ENCODE measurements at places on chromosomes 6 and 20.
A peak's percentile ranks its signal among the peaks of the same experiment; 100 is the strongest.

DNA sequence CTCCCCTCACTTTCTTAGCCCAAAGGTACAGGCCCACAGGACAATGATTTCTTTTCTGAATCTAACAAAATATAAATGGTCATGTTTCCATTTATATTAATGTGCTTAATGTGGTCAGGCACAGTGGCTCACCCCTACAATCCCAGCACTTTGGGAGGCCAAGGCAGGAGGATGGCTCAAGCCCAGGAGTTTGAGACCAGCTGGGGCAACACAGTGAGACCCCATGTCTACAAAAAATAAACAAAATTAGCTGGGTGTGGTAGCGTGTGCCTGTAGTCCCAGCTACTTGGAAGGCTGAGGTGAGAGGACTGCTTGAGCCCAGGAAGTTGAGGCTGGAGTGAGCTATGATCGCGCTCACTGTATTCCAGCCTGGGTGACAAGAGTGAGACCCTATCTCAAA is 77.2 kb upstream of the TULP1 start:
- no peak for DNase-seq

- DNase-seq = no peak
These were observed 178.9 kb downstream of the SASH1 start for GRCh38 chr6:148521586-148521985.

DNA sequence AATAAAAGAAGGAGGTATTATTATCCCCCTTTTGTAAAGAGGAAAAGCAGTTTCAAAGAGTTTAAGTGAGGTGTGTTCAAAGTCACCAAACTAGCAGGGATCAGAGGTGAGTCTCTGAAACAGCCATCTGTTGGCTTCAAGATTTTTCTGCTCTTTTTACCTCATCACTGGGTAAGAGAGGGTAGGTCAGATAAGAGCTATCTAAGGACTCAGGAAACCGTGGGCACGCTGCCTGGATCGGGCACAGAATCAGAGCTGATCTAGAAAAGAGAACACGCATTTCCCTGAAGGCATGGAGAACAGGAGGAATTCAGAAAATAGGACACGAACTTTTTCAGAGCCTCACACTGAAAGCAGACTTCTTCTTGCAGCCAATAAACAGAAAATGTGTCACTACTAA is 65.8 kb upstream of the LY86 start:
- no peak for DNase-seq

DNA sequence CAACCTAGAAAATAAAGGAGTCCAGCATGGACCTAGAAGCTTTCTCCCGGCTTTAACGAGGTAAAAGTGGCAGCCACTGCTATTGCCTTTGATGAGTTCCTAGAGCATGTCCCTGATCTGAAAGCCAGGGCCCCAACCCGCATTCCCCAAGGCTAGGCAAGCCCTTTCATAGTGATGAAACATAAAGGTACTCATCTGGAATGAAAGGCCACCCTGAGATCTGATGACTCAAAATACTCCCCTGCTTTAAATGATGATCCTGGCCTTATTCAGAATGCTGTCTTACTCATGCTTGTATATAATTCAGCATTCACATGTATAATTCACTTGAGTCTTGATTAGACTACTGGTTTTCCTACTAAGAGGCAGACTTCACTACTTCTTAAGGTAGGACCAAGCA is 21.3 kb downstream of the TTPAL start:
- DNase-seq = no peak

- DNase-seq = no peak
These were observed 266.4 kb upstream of the PRDM1 start for GRCh38 chr6:105819745-105820144.

- no peak for DNase-seq
These were observed 96.5 kb upstream of the SCP2D1 start for GRCh38 chr20:18717062-18717461.

- no peak for DNase-seq
These were observed 663.6 kb downstream of the PHF3 start for GRCh38 chr6:64299176-64299575.

DNA sequence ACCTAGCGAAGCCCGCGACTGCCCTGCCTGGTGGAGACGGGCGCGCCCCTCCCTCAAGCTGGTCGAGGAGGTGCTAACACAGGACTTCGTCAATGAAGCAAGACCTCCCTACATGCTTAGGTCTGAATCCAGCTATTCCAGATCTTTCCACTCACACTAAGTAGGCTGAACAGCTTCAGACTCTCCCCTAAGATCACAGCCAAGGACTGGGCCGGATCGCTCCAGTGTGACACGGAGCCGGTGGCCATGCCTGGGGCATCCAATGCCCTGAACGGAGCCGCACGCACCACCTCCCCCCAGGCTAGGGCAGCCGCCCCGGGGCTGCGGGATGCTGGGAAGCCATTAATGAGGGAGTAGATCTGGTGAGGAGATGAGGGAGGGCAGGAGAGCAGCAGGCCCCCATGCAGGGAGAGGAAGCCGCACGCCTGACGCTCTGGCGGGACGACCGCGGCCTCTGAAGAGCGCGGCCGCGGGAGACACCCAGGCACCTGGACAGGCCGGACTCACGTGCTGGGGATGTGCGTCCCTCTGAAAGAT is 200.0 kb downstream of the WDR27 start:
- no peak for DNase-seq

GRCh38 chr20:58536289-58536688 is 21.1 kb upstream of the APCDD1L start:
- DNase-seq = no peak

DNA sequence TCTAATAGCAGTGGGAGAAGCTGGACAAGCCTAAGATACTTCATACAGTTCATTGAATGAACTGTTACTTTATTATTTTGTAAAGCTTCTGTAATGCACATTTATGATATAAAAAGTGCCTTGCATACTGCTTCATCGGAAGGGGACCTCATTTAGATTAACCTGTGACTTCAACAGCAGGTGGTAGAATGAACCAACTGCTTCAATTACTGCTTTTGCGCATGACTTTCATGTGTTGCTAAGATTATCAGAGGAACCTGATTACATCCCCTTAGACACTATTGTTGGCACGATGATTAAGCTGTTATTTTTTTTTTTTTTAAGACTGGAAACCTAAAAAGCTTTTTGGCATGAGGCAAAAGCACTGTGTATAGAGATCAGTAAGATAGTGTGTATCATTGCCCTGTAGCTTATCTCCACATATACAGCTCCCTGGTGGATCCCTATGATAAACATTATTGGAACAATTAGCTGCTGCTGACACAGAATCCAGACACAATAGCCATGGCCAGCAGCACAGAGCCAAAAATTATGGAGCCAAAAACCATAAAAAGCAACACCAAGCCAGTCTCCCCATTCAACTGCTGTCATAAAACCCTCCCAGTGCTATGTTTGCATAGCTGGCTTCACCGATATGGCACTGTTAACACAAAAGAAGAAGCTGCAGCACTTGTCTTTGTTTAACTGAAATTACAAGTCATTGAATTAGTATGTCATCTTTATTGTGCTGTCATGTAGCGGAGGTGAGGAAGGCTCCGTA is 731.6 kb upstream of the MMS22L start:
- DNase-seq = peak; percentile 97

- DNase-seq = no peak
These were observed 364.3 kb upstream of the HSF2 start for GRCh38 chr6:122035173-122035572.

DNA sequence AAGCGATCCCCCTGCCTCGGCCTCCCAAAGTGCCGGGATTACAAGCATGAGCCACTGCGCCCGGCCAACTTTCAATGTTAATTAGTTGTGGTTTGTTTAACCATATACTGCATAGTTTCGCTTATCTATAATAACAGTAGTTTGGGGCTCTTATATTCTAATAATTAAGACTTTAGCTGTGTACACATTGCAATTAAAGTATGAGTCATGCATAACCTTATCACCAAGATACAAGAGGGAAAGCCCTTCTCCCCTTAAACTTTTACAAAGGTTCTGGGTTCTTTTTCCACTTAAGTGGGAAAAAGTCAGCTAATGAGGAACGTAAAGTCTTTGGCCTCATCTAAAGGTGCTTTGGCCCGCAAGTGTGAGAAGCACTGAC is 3.2 kb upstream of the MCCD1 start:
- DNase-seq = no peak

DNA sequence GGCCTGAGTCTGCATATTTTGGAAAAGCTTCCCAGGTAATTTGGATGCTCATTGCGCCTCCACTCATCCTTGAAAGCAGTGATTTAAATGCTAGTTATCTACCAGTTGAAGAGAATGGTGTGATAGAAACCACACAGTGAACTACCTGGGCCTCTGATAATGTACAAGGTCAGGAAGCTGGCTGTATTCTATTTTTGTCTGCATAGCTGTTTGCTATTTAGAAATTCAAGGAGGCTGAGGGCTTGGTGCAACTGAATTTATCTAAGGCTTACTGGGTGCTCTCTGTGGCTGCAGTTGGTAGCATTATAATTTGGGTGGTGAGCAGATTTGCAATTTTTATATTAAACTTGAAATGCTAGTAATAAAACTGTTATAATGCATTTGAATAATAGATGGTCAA is 245.6 kb downstream of the KIF16B start:
- no peak for DNase-seq

DNA sequence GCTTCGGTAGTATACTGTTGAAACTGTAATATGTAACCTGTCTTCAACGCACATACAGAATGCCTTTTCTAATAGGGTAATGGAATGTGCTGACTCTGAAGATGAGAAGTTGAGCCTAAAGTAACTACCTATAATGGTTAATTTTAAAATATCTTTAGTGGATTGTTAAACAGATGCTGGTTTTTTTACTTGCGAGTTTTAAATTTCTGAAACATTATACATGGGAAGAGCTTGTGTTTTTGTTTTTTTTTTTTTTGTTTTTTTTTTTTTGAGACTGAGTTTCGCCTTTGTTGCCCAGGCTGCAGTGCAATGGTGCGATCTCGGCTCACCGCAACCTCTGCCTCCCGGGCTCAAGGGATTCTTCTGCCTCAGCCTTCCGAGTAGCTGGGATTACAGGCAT is 166.9 kb downstream of the JARID2 start:
- DNase-seq = no peak

DNA sequence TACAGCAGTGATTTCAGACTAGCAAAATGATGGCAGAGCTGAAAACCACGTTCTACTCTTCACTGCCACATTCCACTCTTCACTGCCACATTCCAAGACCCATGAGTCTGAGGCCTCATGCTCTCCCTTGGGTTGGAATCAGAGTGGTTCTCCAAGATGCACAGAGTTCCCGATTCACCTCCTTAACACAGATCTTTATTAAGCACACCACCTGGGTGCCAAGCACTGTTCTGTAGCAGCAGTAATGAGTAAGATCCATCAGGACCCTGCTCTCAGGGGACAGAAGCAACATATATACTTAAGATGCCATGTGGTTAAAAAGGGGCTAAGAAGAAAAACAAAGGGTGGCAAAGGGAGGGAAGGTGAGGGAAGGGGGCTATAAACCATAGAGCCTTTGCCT is 26.9 kb downstream of the TSHZ2 start:
- DNase-seq = no peak

GRCh38 chr20:32271620-32272019 is 5.8 kb upstream of the KIF3B start:
- DNase-seq = no peak

DNA sequence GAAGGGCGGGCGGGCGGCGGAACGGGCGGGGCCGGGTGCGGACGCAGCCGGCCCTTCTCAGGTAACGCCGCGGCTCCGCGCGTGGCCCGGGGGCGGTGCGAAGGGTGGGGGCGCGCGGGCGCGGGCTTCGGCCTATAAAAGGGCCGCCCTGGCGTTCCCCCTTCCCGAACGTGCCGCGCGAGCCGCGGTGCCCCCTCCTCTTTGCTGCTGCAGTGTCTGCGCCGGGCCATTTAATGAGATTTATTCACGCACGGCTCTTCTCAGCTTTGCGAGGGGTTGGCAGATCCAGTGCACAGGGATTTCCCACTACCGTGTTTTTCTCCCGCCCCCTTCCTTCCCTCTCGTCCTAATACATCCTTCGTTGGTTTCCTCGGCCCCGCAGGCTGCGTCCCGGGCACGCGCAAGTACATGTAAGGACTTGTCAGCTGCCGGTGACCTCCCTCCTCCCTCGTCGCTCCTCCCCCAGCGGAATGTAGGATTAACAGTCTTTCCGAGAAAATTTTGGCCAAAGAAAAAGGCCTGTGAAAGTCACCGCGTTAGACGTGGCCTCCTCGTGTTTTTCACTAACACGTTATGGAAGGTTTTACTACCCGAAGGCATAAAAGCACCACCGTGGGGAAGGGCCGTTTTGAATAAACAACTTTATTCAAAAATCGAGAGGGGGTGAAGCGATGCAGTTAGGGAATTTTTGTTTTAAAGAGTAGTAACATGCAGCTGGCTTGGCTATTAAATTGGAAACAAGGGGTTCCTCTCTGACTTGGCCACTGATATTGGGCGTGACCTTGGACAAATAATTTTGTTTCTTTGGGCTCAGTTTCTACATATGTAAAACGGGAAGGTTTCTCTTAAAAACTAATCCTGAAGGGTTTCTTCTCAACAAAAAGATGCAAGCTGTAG is 966 bp upstream of the REV3L start:
- DNase-seq = peak; percentile 94

DNA sequence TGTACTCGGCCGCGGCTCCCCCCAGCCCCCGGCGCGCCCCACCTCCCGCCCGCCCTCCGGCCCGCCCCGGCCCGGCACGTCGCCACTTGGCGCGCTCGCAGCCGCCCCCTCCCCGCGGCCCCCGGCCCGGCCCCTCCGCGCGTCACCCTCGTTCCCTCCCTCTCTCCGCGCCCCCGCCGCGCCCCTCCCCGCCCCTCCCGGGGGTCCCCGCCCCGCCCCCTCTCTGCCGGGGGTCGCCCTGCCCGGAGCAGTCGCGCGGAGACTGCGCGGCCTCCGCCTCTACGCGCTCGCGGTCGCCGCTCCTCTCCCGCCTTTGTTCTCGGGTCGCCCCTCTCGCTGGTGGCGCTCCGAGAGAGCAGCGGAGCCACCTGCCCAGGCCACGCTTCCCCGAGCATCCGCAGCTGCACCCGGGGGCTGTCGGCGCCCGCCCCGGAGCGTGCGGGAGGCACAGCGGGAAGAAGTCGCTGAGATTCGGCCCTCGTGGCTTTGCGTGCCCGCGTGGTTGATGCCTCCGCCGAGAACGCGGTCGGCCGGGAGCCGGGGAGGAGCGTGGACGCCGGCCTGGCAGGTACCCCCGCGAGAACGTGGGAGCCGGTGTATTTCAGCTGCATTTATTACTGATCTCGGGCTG is at the start of gene PHF10:
PHF10 (minus strand) TSS at position 7 of the 631 bp plus-strand sequence. CDS start 569 bp downstream, outside the sequence.
- peak; percentile 53 for DNase-seq

DNA sequence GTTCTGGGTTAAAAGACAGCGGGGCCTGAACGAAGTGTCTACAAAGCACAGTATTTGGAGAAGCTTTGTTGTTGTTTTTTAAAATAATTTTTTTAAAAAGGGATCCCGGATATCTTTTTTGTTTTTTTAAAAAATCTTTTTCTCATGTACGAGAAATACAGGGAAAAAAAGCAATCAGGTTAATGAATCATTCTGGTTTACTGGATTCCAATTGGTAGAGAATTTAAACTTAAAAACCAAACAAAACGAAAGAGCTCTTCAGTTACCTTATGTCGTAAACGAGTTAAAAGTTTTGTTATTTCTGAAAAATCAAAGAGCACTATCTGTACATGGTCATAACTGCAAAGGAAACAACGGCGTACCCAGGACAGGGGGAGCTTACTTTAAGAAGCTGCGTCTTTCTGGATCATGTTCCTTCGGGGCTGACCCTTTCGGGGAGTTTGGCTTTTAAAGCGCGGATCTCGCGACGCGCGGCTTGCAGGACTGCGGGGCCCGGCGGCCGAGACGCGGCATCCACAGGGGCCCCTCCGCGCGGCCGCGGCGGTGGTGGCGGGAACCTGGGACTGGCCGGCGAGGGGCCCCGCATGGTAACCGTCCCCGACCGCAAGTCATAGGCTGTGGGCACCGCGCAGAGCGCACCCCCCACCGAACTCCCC is 927 bp downstream of the IL20RA start:
- DNase-seq = peak; percentile 16

Data from NCI-H1930 (cell line).